Activated T-helper 17 cell treated with anti-CD3 and anti-CD28 coated beads, Interleukin-2, amount 50 U/mL, for 72 hours (primary cell): ENCODE measurements at places on chromosomes 6 and 20.

DNA sequence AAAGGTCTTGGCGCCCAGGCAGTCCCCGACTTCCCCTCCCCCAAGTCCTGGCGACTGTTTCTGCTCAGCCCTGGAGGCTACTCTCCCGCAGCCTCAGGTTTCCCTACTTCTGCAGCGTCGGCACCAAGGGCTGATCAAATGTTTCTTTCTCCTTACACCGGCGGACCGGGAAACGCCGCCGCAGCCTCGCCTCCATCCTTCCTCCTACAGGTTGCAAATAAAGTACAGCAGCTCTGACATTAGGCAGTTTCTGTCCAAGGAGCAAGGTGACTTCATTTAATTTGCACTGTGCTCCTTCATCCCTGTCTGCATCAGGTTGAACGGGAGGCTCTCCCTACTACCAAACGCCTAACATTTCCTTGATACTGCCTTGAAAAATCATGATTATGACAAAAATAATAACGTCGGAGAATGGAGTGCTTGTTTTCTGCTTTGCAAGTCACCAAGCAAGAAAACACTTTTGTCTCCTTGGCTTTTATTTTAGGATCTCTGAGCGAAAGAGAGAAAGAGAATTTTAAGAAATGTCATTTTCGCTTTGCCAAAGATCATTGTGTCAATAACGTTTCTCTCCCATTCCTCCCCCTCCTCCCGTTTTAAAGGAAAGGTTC, 1.0 kb downstream of the CLIC5 start:
- peak; percentile 0 for ATAC-seq

DNA sequence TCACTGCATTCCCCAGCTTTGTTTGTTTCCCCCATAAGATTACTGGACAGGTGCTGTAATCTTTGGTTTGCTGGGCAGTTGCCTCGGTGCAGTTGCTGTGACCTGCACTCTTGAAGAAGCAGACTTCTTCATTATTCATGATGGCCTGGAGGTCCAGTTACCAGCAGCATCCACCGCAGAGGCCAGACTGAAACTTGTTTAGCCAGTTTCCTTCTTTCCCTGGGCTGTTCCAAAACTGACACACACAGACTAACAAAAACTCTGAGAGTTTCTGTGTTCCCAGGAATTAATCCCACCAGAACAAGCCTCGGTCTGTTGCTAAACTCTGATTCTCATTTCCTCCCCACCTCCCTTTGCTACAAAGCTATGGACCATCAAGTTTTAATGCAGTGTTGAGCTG, 144.1 kb downstream of the QRSL1 start:
- no peak for ATAC-seq

- no peak for ATAC-seq
These were observed 342.5 kb downstream of the CENPW start for GRCh38 chr6:126682440-126682839.

- ATAC-seq: no peak
These were observed 1058.6 kb upstream of the FLRT3 start for GRCh38 chr20:15396026-15396425.

GRCh38 chr20:444117-444516, 18.2 kb downstream of the TBC1D20 start:
- ATAC-seq: no peak

DNA sequence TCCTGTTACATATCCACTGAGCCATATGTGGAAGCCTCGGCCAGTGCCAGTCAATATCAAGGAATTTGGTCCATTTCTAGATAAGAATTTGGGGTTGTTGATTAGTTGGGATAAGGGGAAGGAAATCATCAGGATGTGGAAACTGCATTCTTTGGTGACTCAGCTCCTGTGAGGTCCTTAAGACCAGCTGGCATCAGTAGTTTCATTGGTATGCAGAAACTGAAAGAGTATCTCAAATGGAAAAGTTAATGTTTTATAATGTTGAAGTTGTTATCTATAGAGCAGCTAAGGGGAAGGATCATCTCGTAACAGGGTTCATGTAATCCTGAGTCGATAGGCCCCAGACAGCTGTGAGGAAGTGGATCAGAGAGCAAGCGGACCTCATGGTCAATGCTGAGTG, 87.9 kb upstream of the PRND start:
- no peak for ATAC-seq

DNA sequence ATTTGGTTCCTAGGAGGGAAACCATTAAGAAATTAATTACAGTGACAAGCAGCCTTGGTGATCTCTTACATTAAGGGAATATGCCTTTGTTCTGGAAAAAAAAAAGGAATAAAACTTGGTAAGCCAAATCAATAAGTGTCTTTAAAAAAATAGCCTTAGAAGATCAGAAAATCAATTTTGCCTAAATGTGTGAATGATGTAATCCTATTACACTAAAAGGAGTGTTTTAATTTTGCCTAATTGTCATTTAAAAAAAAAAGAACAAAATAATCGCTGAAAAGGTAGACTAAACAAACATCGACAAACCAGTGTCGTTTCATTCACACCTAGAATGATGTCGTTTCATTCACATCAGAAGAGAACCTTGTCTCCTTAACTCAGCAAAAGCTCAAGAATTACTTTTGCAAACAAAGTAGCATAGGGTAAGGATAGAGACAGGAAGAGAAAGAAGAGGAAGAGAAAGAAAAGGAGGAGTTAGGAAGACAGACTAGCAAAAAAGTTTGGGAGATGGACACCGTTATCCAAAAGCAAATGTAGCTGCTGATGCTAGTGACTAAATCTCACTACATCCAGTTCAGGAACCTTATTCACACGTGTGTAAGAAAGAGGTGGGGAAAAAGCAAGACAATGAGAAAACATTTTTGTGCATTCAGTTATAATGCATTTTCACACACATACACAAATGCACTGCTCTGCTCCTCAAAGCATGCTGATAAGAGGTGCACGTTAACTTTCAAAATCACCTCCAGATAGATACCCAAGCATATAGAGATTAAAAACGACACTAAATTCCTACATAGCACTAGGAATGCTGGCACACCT, 60.6 kb downstream of the HIVEP2 start:
- no peak for ATAC-seq

- peak; percentile 16 for ATAC-seq
These were observed 93.8 kb upstream of the MARCKS start for GRCh38 chr6:113763311-113763766.

DNA sequence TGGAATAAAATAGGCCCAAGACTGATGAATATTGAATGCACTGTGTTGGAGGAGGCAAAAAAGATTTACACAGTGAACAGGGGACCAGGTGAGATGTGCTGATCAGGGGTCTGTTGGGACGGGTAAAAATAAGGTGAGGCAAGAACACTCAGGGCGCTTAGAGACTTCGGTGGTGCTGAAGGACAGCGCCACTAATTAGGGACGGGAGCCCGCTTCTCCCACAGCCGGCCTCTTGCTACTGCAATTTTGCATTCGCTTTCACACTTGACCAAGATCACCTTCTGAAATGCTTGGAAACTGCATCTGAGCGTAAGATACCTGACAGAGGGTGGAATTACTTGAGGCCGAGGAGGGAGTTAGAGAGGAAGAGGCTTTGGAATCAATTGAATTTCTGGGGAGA, 7.3 kb downstream of the TFAP2D start:
- no peak for ATAC-seq

GRCh38 chr6:135182071-135183001, 1.2 kb downstream of the MYB start:
- ATAC-seq: peak; percentile 18

- ATAC-seq: no peak
These were observed 156.1 kb downstream of the COL21A1 start for GRCh38 chr6:56091159-56091869.

DNA sequence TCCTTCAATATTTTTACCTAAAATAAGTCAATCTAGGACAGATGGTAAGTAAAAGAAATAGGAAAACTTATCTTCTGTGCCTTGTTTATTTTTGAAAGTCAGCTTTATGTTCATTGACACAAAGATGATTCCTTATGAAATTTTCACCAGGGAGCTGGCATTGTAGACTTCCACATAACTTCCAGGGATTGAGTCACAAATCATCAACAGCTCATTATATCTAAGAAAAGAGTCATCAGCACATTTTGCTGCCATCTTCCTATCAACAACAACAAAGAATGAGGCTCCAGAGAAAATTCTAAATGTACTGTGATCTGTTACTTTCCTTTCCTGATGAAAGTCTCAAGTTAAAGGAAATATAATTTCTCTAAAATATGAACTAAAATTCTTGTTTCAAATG, 48.5 kb downstream of the CFAP61 start:
- no peak for ATAC-seq

GRCh38 chr6:34792605-34793500, 970 bp downstream of the BLTP3A start:
- peak; percentile 3 for ATAC-seq

DNA sequence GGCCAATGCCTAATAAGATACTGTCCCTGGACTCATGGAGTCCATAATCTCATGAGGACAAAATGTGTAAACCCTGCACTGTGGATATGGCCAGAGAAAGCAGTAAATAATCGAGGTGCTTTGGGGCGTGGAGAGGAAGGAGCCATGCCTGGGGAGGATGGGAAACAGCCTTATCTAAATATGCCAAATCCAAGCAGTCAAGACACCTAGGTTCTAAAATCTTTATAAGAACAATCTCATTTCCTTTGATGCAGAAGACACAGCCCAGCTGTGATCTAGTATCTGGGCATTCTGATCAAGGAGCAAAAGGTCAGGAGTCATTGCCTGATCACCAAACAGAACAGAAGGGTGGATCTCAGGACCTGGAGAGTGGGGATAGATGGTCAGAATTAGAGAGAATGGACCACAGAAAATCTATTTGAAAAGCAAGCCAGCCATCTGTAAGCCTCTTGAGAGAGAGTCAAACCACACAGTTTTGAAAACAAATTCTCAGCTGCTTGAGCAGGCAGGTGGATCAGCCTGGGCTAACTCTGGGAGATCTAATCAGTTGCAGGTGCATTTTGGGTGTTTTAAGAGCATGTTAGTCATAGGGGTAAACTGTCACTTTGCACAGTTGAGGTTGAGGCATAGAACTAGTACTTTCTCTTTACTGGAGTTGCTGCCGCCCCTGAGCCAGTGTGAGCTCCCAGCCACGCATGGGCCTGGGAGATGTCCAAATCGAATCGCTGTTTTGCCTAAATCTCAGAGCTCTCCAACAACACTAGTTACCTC, 130.8 kb upstream of the TNFAIP3 start:
- peak; percentile 90 for ATAC-seq

DNA sequence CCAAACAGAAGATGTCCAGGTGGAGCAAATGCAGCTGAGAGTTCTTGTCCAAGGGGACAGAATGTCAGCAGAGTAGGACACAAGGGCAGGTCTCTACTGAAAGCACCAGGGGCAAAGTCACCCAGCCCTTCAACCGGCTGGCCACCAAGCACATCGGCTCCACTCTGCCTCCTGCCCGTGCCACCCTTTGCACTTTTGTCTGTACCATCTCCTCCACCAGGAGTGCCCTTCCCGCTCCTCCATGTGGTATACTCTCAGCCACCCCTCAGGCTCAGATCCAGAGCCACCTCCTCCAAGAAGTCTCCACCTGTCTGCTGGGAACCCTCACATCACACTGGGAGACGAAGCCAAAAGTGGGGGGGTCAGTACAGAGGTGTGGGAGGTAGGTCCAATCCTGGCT, 4.1 kb upstream of the HSPA12B start:
- no peak for ATAC-seq

DNA sequence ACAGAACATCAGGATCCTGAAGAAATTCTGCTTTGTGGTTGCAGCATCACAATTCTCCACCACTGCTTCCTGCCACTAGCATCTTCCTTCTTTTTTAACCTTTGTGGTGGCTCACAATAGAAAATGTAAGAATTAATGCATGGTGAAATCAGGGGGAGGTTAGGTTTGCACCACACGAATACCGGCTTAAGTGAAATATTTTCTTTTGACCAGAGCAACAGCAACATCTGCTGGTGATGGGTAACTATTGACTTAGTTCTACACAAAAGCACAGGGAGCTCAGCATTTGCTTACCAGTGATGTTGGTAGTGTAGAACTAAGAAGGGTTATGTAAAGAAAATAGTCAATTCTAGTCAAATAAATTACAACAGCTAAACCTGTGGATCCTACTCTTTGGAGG, 280.5 kb downstream of the SYNE1 start:
- ATAC-seq: peak; percentile 40

GRCh38 chr6:21371676-21372171, 221.8 kb upstream of the SOX4 start:
- no peak for ATAC-seq

DNA sequence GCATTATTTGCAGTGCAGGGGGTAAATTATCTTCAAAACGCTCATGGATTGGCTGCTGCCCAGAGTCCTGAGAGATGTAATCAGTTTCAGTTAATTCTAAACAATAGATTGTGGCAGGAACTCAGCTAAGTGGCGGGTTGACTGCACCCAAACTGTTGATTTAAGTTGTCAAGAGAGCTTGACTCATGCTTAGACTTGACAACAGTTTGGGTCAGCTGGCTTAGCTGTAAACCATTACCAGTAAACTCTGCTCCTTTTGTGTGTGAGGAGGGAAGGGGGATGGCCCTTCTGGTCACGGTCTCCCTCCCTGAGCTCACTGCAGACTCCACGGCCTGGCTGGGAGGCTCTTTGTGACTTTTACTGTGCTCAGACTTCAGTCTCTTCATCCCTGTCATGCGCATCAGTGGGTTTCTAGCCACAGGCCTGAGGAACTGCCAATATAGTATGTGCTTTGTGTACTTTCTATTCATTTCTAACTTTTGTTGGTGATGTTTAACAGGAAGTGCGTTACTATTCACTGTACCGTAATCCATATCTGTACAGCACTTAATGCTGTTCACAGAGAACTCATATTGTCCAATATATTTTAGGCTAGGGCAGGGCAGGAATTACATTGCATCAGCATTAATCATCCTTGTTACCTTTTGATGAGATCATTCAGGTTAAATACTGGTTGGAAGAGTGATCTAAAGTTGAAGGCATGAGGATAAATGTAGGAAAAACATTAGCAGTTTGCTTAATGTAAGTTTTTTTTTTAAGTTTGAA, 488.3 kb downstream of the CDKAL1 start:
- ATAC-seq: no peak

- peak; percentile 93 for ATAC-seq
These were observed 18.1 kb downstream of the SLX4IP start for GRCh38 chr20:10453241-10453640.

DNA sequence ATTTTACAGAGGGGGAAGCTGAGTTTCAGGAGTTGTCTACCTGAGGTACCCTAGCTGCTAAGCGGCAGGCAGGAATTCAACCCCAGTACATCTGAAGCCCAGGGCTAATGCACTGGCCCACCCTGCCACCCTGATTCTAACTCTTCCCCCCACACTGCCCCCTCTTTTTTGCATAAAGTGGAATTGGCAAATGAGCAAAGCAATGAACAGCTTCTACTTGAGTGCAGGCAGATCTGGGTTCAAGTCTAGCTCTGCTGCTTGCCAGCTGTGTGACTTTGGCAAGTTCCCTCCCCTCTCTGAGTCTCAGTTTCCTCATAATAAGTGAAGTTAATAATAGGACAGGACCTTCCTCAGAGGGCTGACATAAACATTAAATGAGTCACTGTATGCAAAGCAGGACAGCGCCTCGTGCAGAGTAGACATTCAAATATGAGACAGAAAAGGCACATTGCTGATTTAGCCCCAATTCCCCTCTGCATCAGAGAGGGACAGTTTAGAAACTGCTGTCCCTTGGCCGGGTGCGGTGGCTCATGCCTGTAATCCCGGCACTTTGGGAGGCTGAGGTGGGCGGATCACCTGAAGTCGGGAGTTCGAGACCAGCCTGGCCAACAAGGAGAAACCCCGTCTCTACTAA, 4.7 kb downstream of the ADA start:
- ATAC-seq: peak; percentile 49

- ATAC-seq: peak; percentile 25
These were observed 19.0 kb upstream of the EXOC2 start for GRCh38 chr6:711925-712324.

- no peak for ATAC-seq
These were observed 23.1 kb downstream of the USP45 start for GRCh38 chr6:99492092-99492491.
